AG04450 (cell line): ENCODE measurements at places on chromosomes 7 and 10. TPM values are rescaled to one million over a fixed set of nuclear protein-coding genes. Genes with fewer than 3 reads are reported as not detected.

- no peak for DNase-seq
Measured at GRCh38 chr7:48250441-48250951, 79.2 kb downstream of the ABCA13 start.

The HTR5A gene
- polyA plus RNA-seq: not detected in 2 replicates

The FXYD4 gene
- not detected in 2 replicates for polyA plus RNA-seq

GRCh38 chr10:35268791-35269257 is 67.5 kb upstream of the CCNY start:
- DNase-seq: no peak

DNA sequence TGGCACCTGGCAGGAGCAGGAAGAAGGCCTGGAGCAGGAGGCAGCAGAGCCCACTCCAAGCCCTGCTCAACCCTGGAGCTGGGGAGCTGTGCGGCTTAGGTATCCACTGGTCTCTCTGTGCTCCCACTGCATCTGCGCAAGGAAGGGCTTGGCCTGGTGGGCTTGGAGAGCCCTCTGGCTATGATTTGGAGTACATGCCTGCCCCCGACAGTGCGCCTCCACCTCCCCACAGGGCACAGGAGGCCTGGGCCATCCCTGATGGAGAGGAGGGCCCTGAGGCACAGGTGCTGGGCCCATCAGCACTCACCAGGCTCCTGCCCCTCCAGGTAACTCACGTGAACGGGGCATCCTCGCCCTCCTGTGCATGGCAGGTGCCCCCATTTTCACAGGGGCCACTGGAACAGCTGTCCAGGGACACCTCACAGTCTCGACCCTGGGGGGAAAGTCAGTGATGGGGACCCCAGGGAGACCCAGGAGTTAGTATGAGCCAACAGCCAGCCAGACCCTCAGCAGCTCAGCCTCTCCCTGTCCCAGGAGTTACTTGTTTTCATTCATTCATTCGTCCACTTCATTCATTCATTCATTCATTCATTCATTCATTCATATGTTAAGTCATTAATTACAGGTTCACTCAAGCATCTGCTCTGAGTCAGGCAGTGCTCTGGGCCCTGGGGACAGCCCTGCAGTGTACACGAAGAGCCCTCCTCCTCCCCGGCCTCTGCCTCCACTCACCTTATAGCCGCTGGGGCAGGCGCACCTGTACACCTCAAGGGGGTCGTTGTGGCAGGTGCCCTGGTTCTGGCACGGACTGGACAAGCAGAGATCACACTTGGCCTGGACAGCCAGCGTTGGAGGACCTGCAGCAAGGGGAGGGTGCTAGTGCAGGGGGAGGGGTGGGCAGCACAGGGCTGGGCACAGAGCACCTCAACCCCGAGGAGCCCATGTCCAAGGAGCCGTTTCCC is 167.2 kb downstream of the SLIT1 start:
- no peak for DNase-seq

DNA sequence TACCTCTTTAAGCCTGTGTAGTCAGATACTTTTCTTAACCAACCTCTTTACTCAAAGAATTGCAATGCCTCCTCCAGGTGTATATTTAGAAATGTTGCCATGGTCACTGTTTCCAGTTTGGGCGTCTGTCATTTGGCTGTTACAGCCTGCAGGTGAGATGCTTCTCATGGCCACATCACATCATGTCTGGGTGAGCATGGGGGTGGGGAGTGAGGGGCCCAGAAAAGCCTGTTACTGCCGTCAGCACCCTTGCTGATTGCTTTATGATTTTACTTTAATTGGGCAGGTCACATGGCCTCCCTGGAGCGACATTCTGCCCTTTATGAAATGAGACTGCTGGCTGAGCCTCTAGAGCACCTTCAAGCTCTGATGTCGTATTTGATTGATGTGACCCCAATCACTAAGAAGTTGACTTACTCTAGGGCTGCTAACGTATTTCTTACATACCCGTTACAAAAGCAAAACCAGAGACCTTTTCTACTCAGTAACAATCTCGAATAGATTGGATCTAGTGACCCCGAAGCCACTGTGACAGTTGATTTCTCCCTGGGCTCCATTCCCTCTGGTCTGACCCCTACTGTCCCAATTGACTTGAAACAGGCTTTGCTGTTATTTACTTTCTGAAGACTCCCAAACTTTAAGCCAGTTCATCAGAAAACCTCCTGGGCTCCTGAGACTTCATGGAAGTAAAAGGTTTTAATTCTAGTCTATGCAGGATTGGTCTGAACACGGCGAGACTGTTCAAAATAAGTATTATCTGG is 60.7 kb downstream of the OTUD1 start:
- no peak for DNase-seq

DNA sequence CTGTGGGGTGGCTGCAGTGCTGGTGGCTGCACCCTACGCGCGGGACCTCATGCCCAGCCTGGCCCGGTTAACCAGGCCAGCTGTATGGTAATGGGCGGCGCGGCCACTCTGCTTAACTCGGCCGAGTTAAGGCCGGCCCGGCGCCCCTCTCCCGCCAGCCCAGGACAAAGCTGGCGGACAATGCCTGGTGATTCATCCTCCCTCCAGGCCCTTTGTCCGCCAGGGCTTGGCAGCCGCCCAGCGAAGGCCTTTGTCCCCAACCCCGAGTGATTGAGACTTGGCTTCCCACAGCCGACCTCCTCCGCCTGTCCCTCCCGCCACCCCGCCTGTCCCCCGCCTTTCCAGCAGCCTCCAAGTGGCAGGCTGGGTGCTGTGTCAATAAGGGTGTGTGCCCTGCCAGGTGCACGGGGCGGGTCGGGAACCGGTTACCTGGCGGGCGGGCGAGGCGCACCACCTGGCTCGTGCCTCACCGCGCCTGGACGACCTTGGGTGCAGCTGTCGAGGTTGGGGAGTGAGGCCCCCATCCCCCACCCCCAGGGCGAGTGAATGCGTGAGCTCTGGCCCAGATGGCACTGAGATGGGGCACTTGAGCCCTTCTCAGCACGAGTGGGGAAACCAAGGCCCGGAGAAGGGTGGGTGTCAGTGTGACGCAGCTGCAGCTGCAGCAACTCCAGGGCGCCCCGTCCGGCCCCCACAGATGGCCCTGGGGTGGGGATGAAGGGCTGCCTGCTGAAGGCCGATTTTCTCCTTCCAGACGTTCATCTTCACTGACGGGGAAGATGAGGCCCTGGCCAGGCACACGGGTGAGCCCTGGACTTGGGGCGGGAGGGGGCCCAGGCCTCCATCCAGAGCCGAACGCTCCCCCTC is 4.6 kb downstream of the LFNG start:
- no peak for DNase-seq

The EN2 gene
- not detected in 2 replicates for polyA plus RNA-seq

DNA sequence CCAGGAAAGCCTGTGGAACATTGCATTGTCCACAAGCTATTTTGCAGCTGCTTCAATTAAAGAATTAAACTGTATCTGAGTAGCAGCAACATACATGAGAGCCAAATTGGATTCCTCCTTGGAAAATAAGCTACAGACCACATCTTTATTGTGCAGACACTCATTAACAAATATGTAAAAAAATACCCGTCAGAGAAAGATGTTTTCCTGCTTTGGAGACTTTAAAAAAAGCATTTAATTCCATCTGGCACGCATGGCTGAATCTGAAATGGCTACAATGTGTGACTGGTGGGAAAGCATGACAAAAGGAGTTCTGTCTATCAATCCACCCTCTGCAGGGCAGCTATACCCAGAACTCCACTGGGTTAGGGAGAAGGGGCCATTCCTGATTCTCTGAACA is 73.1 kb upstream of the HPS1 start:
- no peak for DNase-seq

DNA sequence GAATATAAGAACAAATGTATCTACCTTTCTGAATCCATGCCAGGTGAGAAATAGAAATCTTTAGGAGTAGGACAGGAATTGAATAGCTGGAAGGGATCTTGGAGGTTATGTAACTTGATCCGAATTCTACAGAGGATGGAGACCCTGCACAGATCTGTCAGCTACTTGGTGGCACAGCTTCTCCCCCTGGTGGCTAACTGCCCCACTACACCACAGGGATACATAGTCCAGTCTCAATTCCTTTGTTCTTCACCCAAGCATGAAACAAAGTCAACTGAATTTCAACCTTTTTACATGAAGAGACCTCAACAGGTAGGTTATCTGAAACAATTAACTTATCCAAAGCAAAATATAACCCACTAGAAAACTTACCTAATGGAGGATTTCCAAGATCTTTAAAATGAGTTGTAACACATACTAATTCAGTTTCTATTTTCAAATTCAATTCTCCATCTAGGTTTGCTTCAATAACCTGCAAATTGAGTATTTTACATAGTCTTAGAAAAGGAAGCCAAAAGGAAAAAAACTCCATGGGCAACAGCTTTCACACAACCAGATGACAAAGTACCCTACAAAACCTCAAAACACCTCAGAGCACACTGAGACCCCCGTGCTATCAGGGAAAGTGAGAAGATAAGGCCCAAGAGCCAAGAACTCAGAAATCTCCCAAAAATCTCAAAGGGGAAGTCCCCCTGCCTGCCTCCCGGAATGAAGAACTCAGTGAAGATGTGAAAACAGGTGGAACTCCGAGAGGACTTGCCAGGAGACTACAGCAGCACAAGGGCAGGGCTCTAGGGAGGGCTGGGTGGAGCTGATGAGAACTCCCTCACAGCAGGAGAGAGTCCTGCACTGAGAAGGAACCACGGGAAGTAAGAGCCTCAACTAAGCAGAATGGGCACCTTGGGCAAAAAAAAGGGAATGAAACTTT is 10.3 kb downstream of the HUS1 start:
- DNase-seq: no peak

The TLX1 gene
- not detected in 2 replicates for polyA plus RNA-seq

DNA sequence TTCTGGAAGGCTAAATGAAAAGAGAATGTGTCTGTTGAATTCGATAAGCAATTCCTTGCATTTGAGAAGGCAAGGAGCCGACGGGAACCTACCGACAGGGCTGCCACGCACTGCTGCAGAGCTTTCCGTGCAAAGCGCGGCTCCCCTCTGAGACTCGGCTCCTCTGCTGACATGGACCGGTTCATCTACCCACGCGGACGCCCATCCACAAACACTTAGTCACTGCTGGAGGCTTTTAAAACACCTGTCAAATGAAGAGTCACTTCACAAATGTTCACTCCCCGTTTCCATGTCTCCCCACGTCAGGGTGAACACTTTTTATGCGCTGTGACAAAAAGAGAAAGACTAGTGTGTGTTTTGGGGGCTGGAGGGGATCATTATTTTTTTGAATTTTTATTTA is 32.0 kb downstream of the AMZ1 start:
- DNase-seq: no peak

- DNase-seq: no peak
Measured at GRCh38 chr10:1651270-1651966, 85.9 kb downstream of the ADARB2 start.

- DNase-seq: no peak
Measured at GRCh38 chr10:26628395-26628794, 69.1 kb upstream of the PDSS1 start.

- DNase-seq: no peak
Measured at GRCh38 chr7:149291781-149292461, 29.9 kb downstream of the ZNF783 start.

The MTERF1 gene
- polyA plus RNA-seq: 11.1 and 18.3 TPM in 2 replicates

GRCh38 chr7:101172854-101173751 is 7.0 kb downstream of the NAT16 start:
- peak; percentile 68 for DNase-seq

- DNase-seq: no peak
Measured at GRCh38 chr10:44242091-44242490, 142.8 kb downstream of the CXCL12 start.

The RRP12 gene
- polyA plus RNA-seq: 10.6 and 13.4 TPM in 2 replicates

DNA sequence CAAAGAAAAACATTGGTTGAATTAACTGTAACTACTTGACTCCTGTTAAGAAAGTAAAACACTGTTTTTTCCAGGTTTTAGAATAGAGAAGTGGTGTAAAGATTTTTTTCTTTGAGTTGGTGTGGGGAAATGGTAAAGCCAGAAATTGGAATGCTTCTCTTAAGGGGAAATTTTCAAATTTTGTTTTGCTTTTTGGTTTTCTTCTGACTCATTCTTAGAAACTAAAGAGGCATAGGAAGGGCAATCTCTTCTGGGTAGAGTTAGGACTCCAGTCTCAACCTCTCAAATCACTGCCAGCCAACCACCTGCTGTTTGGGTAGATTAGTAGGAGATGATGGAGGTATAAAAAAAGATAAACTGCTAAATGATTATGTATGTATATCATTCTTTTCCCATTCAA is 47.7 kb upstream of the STRIP2 start:
- DNase-seq: no peak

DNA sequence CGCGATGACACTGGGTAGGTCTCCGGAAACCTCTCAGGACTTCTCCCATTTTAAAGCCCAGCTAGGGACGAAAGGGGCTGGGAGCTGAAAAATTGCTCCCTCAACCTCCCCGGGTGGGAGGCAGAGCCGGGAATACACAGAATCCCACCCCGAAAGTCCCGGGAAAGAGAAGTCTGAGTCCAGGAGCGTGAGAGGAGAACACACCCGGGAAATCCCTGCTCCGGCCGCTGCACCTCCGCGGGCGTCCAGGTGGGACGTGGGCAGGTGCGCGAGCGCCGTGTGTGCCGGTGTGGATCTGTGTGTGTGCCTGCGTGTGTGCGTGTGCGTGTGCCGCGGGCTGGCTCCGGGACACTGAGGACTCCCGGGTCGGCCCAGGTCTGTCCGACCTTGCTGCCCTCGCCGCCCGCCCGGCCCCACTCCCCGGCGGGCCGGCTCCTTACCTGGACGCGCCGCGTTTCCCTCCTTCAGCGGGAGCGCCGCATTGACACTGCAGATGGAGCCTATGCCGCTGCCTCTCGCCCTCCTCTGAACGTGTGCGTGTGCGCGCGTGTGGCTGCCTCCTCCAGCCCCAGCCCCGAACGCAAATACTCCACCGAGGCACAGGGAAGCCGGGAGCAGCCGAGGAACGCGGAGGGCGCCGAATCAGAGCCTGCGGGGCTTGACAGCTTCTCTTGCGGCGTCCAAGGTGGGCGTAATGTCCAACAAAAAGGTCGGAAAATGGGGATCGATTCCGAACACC is at the start of gene PLXNA4:
PLXNA4 (minus strand) TSS at position 489 of the 739 bp plus-strand sequence. CDS start 67,777 bp downstream, outside the sequence.
- no peak for DNase-seq

GRCh38 chr10:129135624-129136023 is 331.4 kb upstream of the MGMT start:
- no peak for DNase-seq

DNA sequence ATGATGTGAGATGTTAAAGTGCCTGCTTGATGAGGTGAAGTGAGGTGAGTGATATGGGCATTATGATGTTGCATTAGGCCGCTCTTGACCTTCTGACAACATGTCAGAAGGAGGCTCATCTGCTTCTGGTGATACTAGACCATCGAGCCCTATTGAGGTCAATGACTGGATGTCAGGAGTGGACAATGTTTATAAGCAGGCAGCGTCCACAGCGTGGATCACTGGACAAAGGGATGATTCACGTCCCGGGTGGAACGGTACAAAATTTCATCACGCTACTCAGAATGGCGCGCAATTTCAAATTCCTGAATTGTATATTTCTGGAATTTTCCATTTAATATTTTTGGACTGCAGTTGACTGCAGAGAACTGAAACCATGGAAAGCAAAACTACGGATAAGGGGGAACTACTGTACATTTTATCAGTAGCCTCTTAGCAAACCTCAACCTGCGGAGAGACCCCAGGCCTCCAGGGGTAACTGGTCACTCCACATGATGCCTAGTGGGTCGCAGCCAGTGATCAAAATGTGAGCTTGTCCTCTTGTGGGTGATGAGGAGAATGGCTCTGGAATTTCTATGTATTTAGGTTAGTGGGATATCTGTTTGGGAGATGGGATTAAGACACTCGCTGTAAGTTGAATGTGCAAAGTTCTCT is 5.7 kb upstream of the ZCCHC24 start:
- no peak for DNase-seq
